ENCODE measurements at places on chromosomes 12 and 14.

GRCh38 chr14:50452296-50452695 lies 55.6 kb upstream of the CDKL1 start:
- H3K36me3 ChIP-seq = no peaks in the 10 kb centered on the region
- no peaks in the 10 kb centered on the region for H3K27me3 ChIP-seq
- H3K4me1 ChIP-seq = peaks cover 7% of the 10 kb centered on the region
- H3K4me3 ChIP-seq = no peak overlapping the region
- no peak overlapping the region for H3K27ac ChIP-seq
- no peak for DNase-seq

DNA sequence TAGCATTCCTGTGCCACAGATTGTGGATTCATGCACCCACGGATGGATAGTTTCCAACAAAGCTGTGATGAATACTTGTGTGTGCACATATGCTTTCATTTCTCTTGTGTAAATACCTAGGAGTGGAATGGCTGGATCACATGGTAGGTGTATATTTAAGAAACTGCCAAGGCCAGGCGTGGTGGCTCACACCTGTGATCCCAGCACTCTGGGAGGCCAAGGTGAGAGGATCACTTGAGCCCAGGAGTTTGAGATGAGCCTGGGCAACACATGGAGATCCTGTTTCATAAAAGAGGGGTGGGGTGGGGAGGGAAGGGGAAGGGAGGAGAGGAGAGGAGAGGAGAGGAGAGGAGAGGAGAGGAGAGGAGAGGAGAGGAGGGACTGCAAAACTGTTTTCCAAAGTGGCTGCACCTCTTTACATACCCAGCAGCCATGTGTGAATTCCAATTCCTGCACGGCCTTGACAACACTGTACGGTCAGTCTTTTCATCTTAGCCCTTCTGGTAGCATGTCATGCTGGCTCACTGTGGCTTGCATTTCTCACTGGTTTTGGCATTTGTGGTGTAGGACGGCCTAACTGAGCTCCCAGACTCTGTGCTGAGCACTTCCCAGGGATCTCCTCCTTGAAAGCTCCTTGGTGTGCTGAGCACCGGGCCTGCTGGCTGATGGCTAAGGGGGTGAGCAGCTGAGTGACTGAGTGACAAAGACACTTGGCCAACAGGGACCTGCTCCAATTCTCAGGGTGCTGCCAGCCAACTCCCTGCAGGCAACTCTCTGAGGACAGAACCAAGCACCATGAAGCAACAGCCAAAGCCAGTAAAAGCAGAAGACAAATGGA lies 27.9 kb downstream of the SYNE3 start:
- H3K4me3 ChIP-seq = no peak overlapping the region
- H3K27ac ChIP-seq = no peak overlapping the region
- no peaks in the 10 kb centered on the region for H3K4me1 ChIP-seq

DNA sequence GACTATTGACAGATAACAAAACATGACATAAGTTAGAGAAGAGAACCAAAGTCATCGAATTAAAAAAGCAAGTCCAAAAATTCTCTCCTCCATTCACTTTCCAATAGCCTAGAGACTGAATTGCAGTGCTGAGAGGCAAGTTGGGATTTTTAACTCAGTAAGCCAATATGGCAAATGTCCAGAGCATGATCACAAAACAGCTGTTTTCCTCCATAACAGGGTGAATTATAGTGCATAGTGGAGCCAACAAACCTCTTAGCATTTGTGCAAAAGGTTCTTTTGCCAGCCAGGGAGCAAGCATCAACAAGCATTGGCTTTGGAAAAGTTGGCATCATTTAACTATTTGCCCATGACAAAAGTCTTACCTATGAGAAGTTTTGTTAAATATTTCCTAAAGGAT lies 458.8 kb upstream of the NOVA1 start:
- H3K27ac ChIP-seq = no peak overlapping the region
- H3K4me1 ChIP-seq = no peaks in the 10 kb centered on the region
- H3K36me3 ChIP-seq = no peaks in the 10 kb centered on the region
- no peak for DNase-seq

GRCh38 chr12:50566066-50566465 lies 61.3 kb downstream of the DIP2B start:
- no peak overlapping the region for H3K4me3 ChIP-seq
- no peak overlapping the region for H3K27ac ChIP-seq

DNA sequence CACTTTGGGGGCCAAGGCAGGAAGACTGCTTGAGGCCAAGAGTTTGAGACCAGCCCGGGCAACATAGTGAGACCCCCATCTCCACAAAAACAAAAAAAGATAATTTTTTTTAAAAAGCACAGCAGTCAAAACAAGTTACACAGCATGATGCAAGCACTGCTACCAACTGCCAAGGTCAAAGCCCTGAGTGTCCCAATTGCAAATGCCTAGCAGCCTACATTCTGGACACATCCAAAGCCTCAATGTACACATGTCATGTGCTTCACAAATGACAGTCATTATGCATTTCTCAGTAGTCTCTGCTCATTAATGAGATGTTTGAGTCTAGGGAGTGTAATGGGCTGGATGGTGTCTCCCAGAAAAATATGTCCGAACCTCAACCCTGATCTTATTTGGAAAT lies 113.7 kb upstream of the CCND2 start:
- no peak overlapping the region for H3K4me3 ChIP-seq
- no peaks in the 10 kb centered on the region for H3K4me1 ChIP-seq
- no peaks in the 10 kb centered on the region for H3K36me3 ChIP-seq
- no peaks in the 10 kb centered on the region for H3K27me3 ChIP-seq
- no peak overlapping the region for H3K27ac ChIP-seq

Measured in pancreas (tissue), 10 donors.